Stimulated activated CD8-positive, alpha-beta memory T cell treated with anti-CD3 and anti-CD28 coated beads, Interleukin-2, amount 100 ng/mL, for 48 hours (primary cell): ENCODE measurements at places on chromosomes 1 and 21.

GRCh38 chr21:15514073-15514946, 215.5 kb upstream of the USP25 start:
- DNase-seq, result no peak

DNA sequence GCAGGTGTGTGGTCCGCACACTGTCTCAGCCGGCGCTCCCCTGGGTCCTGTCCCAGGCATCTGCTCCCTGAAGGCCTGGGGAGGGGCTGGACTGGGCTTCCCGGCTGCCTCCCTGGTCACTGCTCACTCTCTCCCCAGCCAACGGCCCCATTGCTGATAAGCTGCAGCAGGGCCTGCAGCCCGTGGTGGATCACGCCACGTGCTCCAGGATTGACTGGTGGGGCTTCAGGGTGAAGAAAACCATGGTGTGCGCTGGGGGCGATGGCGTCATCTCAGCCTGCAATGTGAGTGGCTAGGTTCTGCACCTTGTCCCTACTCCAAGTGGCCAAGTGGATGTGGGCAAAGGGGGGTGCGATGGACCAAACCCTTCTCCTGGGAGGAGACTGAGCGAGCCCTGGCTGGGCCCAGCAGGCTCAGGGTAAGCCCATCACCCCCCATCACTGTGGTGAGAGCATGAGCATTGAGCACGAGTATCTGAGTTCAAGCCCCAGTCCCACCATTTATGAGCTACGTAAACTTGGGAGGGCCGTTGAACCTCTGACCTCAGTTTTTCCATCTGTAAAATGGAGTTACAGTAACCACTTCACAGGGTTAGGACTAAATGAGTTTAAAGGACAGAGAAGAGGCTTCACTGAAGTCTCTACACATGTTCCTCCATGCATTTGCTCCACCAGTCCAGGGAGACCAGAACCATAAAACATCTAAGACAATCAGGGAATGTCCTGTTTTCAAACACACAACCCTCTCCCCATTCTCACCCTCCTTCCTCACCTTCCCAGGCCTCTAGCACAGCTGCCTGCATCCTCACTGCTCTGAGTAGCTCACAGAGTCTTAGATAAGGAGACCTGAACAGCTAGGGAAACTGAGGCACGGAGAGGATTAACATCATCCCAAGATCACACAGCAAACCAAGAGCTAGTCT, 6.5 kb downstream of the CTRC start:
- no peak for DNase-seq

- no peak for DNase-seq
Measured at GRCh38 chr1:67817319-67817718, 15.9 kb downstream of the GNG12 start.

DNA sequence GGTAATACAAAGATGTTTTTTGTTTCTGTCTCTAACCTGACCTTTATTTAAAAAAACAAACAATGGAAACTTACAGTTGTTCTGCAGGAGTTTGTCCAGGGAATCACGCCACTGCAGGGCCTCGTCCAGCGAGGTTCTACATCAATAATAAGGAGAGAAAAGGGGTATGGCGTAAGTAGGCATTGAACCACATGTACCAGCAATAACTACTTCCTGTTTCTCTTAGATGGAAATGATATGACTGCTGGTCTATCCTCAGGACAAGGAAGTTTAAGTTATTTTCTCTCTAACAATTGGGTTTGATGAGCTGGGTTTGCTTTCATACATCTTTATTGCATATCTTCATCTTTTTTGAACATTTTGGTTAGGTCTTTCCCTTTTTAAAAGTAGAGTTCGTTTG, 40.9 kb downstream of the RGS5 start:
- no peak for DNase-seq

DNA sequence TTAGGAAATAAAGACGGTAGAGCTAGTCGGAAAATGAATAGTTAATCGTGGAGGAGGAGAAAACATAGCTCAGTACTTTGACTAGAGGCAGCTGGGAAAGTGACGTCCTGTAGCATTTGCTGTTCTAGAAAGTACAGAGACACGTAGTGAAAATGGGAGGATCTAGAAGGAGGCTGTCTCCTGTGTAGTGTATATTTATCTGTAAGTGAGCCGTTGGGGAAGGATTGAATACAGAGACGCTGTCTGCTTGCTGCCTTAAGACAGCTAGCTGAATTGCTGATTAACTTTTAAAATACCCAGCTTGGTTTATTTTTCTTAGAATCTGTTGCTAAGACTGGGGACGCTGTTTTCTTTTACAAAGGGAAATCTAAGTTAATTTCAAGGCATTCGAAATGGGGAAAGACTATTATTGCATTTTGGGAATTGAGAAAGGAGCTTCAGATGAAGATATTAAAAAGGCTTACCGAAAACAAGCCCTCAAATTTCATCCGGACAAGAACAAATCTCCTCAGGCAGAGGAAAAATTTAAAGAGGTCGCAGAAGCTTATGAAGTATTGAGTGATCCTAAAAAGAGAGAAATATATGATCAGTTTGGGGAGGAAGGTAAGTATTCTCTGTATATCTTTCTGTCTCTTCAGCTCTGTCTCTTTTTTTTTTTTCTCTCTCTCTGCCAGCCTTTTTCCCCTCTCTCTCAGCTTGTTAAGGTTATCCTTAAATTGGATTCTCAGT, at the start of gene DNAJB4:
TSS of gene DNAJB4 (plus strand) at position 221 of the 729 bp plus-strand sequence. CDS start at position 393, 172 bp downstream.
- peak; percentile 7 for DNase-seq

GRCh38 chr21:15557925-15558324, 171.9 kb upstream of the USP25 start:
- DNase-seq, result no peak

GRCh38 chr1:230594214-230594773, 48.0 kb upstream of the COG2 start:
- no peak for DNase-seq

- no peak for DNase-seq
Measured at GRCh38 chr21:32192291-32193097, 86.4 kb downstream of the MIS18A start.

- DNase-seq, result no peak
Measured at GRCh38 chr1:206705726-206706297, 21.1 kb downstream of the MAPKAPK2 start.

DNA sequence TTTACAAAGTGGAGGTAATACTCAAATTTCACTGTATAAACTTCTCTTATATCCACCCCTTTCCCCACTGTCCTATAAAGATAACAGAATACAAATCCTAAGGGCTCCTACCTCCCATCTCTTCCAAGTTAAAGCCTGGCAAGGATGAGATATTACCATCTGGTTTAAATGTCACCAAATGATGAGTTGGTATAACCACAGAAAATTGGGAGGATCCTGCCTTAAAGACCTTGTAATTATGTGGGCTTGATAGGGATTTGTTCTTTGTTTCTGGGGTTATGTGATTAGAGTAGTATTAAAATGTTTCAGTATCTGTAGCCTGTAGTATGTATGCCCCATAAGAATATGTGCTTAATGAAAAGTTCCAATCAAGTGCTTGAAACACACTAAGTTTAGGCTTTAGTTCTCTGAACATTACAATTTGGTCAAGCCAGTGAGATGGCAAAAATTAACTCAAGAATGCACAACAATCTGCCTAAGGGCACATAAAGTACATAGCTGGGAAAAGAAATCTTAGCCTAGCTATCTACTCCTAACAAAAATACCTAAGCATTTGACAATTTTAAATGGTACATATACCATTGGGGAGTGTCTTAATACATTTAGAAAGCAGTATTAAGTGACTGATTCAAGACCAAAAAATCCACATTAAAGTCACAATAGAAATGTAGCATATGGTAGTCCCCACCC, 14.0 kb downstream of the KDM5B start:
- no peak for DNase-seq

DNA sequence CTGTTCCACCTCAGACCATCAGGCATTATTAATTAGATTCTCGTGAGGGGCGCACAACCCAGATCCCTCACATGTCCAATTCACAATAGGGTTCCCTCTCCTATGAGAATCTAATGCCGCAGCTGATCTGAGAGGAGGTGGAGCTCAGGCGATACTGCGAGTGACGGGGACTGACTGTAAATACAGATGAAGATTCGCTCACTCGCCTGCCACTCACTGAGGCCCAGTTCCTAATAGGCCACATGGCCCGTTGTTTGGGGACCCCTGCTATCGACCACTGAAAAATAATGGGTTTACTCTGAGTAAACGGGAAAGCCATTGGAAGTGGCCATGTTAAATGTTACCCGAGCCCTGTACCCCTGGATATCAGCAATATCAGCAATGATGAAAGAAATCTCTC, 65.9 kb downstream of the GRIK1 start:
- DNase-seq, result no peak

GRCh38 chr1:240508950-240509349, 103.0 kb downstream of the GREM2 start:
- DNase-seq, result no peak
